Gastrocnemius medialis (tissue), 4 donors: ENCODE measurements at places on chromosomes 6 and 20. TPM values are rescaled to one million over a fixed set of nuclear protein-coding genes. Genes with fewer than 3 reads are reported as not detected.

The RBPJL gene
- total RNA-seq = not detected

The GPLD1 gene
- 0.23 TPM for total RNA-seq

The LTV1 gene
- 18.3 TPM for total RNA-seq

DNA sequence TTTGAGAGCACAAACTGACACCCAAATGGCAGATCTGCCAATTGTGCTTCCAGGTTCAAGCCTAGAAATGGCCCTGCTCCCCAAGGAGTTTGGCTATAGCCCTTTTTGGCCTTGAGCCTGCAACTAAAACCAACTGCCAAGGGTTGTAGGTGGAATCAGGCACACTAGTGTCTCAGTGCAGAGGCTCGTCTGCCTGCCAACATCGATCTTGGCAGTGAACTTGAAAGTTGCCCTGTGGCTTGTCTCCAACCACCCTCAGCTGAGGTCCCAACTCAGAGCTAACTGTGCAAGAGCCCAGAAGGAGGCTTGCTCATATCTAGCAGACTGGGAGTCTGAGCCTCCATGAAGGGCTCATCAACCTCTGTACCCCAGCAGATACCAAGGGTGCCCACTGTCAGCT, 92.7 kb upstream of the GLP1R start:
- H3K36me3 ChIP-seq = no peaks in the 10 kb centered on the region
- H3K27me3 ChIP-seq = peaks cover 8% of the 10 kb centered on the region
- H3K4me1 ChIP-seq = no peaks in the 10 kb centered on the region
- no peak for DNase-seq
- no peak overlapping the region for H3K27ac ChIP-seq
- H3K4me3 ChIP-seq = no peak overlapping the region

- no peak overlapping the region for H3K27ac ChIP-seq
- no peak for DNase-seq
- no peaks in the 10 kb centered on the region for H3K36me3 ChIP-seq
- H3K27me3 ChIP-seq = no peaks in the 10 kb centered on the region
These were observed 8.6 kb downstream of the IPCEF1 start for GRCh38 chr6:154347981-154348380.

DNA sequence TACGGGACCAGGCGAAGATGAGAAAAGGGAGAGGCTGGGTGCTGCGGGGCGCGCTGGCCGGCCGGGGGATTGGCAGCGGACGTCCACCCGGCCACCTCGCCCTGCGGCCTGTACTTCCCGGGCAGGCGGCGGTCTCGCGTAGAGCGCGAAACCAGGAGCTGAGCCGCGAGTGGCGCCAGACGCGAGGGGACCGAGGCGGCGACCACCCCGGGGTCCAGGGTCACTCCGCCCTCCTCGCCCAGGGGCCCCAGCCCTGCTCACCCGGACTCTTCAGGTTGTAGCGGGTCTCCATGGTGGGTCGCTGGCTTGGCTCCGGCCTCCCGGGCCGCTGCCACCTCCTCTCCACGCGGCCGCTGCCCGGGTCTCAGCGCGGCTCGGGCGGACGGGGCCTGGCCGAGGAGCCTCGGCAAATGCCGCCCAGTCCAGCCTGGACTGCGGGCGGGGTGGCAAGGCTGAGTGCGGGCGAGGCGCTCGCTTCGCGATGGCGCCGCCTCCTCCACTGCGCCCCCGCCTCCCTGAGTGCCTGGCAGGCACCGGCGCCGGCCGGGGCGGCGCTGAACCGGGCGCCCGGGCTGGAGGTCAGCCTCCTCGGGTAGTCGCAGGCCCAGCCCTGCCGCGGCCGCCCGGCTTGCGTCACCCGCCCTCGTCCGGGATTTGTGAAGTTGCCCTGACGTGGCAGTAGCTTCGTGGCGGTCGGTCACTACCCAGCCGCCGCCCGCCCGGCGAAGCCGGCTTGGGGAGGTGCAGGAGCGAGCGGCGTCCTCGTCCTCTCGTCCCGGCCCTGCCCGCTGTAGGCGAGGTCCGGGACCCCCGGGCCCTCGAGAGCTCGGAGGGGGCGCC, at the start of gene UBE2J1:
TSS of gene UBE2J1 (minus strand) at position 445 of the 840 bp plus-strand sequence. CDS start at position 292, 153 bp downstream.
- no peaks in the 10 kb centered on the region for H3K36me3 ChIP-seq
- no peaks in the 10 kb centered on the region for H3K27me3 ChIP-seq
- peaks cover 37% of the 10 kb centered on the region for H3K4me1 ChIP-seq
- DNase-seq = peak; percentile 95

GRCh38 chr20:18688676-18689075, 100.8 kb downstream of the DTD1 start:
- DNase-seq = no peak
- no peak overlapping the region for H3K27ac ChIP-seq
- no peaks in the 10 kb centered on the region for H3K27me3 ChIP-seq
- no peak overlapping the region for H3K4me3 ChIP-seq

GRCh38 chr6:168182366-168182765, 103.4 kb upstream of the FRMD1 start:
- no peak overlapping the region for H3K4me3 ChIP-seq
- no peaks in the 10 kb centered on the region for H3K27me3 ChIP-seq
- no peak overlapping the region for H3K27ac ChIP-seq
- no peak for DNase-seq
- no peaks in the 10 kb centered on the region for H3K36me3 ChIP-seq

DNA sequence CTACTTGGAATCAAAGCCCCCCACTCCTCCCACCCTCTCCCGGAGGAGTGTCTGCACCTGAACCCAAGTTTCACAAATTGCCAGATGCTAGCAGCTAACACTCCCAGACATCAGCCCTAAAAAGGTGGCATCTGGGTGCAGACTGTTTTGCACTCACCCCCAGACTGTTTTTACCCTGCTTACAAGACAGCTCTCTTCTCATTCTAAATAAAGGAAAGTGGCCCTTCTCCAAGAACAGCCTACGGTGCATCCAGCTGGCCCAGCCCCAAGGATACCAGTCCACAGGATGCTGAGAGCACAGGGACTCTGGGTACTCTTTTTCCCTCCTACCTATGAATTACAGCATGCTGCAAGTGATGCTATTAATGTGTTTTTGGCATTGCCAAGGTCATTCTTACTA, 842.0 kb upstream of the FLRT3 start:
- no peaks in the 10 kb centered on the region for H3K27me3 ChIP-seq
- H3K36me3 ChIP-seq = no peaks in the 10 kb centered on the region
- no peaks in the 10 kb centered on the region for H3K4me1 ChIP-seq
- no peak overlapping the region for H3K27ac ChIP-seq
- DNase-seq = no peak

DNA sequence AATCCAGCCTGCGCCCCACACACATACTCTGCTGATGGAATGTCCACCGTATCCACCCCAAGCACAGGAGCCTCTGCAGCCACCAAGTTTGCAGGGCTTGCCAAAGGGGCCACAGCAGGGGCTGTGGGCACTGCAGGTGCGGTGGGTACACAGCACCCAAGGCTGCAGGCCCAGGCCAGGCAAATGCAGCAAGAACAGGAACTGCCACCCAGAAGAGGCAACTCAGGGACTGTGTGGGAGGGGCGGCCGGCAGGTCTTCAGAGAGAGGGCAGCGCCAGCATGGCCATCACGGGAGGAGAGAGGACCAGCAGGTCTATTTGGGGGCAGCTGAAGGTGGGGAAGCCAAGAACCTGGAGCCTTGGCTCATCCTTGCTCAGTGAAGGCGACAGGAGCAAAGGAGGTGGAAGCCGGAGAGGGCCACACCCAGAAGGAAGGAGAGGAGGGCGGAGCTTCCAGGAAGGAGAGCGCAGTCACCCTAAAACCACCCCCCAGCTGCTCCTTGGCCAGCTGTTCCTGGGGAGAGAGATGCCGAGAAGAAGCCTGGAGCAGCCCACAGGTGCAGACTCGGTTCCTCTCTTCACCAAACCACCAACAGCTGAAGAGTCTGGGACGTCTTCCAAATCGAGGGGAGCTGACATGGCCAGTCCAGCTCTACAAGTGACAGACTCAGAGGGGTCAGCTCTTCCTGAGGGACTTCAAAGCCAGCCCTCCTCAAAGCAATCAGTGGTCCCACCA, 265.1 kb upstream of the CDYL start:
- no peak overlapping the region for H3K4me3 ChIP-seq
- no peak overlapping the region for H3K27ac ChIP-seq
- H3K4me1 ChIP-seq = no peaks in the 10 kb centered on the region
- no peak for DNase-seq
- H3K36me3 ChIP-seq = no peaks in the 10 kb centered on the region
- no peaks in the 10 kb centered on the region for H3K27me3 ChIP-seq

GRCh38 chr6:125367036-125367782, 65.4 kb upstream of the HDDC2 start:
- no peak overlapping the region for H3K4me3 ChIP-seq
- DNase-seq = no peak
- no peak overlapping the region for H3K27ac ChIP-seq
- H3K36me3 ChIP-seq = no peaks in the 10 kb centered on the region

- H3K27ac ChIP-seq = peak overlapping the region; percentile 72
- H3K4me3 ChIP-seq = no peak overlapping the region
- H3K36me3 ChIP-seq = no peaks in the 10 kb centered on the region
- H3K27me3 ChIP-seq = no peaks in the 10 kb centered on the region
- peaks cover 49% of the 10 kb centered on the region for H3K4me1 ChIP-seq
These were observed 6.2 kb downstream of the LMBRD1 start for GRCh38 chr6:69790629-69791028.

DNA sequence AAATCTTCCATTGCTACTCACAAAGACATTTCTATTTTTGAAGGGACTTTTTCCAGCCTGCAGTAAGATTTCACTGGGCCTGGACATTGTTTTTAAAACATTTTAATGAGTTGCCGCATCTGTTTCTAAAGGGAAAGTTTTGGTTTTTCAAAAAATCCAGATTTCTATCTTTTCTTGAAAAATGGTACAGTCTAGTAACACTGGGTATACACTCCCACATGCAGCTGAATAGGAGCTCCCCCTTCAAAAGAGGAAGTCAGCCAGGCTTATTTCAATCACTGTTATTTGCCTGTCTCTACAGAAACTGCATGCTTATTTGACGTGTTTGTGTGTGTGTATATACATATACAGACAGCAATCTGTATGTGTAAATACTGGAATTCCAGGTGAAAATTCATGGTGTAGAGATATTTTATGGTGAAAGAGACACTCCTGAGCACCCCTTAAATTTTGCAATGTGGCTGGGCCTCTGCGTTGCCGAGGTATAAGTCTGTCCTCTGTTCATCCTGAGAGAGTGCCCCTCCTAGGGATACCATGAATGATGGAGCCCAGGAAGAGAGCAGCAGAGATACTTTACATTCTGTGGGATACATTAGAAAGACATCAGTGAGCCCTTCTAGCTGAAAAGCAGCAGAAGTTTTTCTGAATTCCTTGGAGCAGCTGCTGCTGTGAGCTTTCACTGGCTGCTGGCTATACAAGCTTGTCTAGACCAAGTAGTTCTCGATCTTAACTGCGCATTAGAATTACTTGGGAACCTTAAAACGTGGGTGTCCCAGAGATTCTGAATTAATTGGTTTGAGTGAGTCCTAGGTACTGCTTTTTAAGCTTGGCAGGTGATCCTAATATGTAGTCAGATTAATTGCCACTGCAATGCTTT, 12.0 kb upstream of the ABRACL start:
- H3K4me1 ChIP-seq = no peaks in the 10 kb centered on the region
- no peaks in the 10 kb centered on the region for H3K36me3 ChIP-seq
- DNase-seq = no peak
- H3K27ac ChIP-seq = no peak overlapping the region
- no peak overlapping the region for H3K4me3 ChIP-seq

GRCh38 chr6:97813889-97814567, 531.0 kb upstream of the MMS22L start:
- no peak for DNase-seq
- no peaks in the 10 kb centered on the region for H3K27me3 ChIP-seq
- no peaks in the 10 kb centered on the region for H3K4me1 ChIP-seq
- no peaks in the 10 kb centered on the region for H3K36me3 ChIP-seq
- no peak overlapping the region for H3K4me3 ChIP-seq

- no peak overlapping the region for H3K27ac ChIP-seq
- H3K4me1 ChIP-seq = no peaks in the 10 kb centered on the region
- no peaks in the 10 kb centered on the region for H3K36me3 ChIP-seq
- H3K4me3 ChIP-seq = no peak overlapping the region
- H3K27me3 ChIP-seq = peaks cover 4% of the 10 kb centered on the region
- DNase-seq = no peak
These were observed 53.4 kb upstream of the TBXT start for GRCh38 chr6:166221040-166221439.

- no peaks in the 10 kb centered on the region for H3K36me3 ChIP-seq
- peak overlapping the region; percentile 65 for H3K27ac ChIP-seq
- H3K4me1 ChIP-seq = peaks cover 11% of the 10 kb centered on the region
- H3K4me3 ChIP-seq = peak overlapping the region; percentile 66
- peaks cover 2% of the 10 kb centered on the region for H3K27me3 ChIP-seq
- no peak for DNase-seq
These were observed 2.8 kb downstream of the SOX4 start for GRCh38 chr6:21596145-21596948.
